ENCODE measurements at places on chromosomes 6 and 20.

DNA sequence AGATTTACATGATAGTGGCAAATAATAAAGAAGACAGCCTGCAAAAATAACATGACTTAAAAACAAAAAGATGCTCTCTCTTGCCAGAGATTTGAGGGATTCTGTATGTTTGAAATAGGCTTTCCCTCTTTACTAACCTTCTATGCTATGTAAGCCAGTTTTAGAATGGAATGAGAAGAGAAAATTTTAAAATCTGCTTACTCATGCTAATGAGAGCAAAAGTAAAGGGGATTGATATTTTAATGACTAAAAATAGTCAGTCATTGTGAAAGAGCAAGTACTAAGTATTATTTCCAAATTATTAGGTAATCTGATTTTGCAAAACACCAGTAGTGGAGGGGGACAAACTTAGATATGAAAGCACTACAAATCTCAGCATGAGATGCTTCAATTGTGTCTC lies 563.3 kb upstream of the ADGRB3 start:
- no peak for DNase-seq

- DNase-seq: peak; percentile 31
Observed at GRCh38 chr20:58852543-58853271, at the start of gene GNAS. TSS of gene GNAS (plus strand) at chr20:58852716.

- no peak for DNase-seq
Observed at GRCh38 chr20:46588532-46589511, 38.4 kb upstream of the OCSTAMP start.

GRCh38 chr6:105886066-105886813 lies 199.9 kb upstream of the PRDM1 start:
- DNase-seq: no peak

GRCh38 chr6:158467923-158468322 lies 92.0 kb upstream of the TMEM181 start:
- no peak for DNase-seq

GRCh38 chr20:55348223-55348622 lies 657.1 kb downstream of the CBLN4 start:
- no peak for DNase-seq

GRCh38 chr6:148548749-148549140 lies 198.1 kb upstream of the UST start:
- no peak for DNase-seq

Data from activated CD4-positive, alpha-beta T cell treated with anti-CD3 and anti-CD28 coated beads for 24 hours (primary cell).